ENCODE measurements at places on chromosomes 2 and 18. TPM values are rescaled to one million over a fixed set of nuclear protein-coding genes. Genes with fewer than 3 reads are reported as not detected.

The DCDC2C gene
- not detected for total RNA-seq

- no peak for DNase-seq
Measured at GRCh38 chr2:228848638-228849037, 422.4 kb downstream of the PID1 start.

The C2orf66 gene
- not detected for total RNA-seq

GRCh38 chr18:227902-228301 lies 39.9 kb downstream of the THOC1 start:
- no peak for DNase-seq

The NT5C1B gene
- not detected for total RNA-seq

DNA sequence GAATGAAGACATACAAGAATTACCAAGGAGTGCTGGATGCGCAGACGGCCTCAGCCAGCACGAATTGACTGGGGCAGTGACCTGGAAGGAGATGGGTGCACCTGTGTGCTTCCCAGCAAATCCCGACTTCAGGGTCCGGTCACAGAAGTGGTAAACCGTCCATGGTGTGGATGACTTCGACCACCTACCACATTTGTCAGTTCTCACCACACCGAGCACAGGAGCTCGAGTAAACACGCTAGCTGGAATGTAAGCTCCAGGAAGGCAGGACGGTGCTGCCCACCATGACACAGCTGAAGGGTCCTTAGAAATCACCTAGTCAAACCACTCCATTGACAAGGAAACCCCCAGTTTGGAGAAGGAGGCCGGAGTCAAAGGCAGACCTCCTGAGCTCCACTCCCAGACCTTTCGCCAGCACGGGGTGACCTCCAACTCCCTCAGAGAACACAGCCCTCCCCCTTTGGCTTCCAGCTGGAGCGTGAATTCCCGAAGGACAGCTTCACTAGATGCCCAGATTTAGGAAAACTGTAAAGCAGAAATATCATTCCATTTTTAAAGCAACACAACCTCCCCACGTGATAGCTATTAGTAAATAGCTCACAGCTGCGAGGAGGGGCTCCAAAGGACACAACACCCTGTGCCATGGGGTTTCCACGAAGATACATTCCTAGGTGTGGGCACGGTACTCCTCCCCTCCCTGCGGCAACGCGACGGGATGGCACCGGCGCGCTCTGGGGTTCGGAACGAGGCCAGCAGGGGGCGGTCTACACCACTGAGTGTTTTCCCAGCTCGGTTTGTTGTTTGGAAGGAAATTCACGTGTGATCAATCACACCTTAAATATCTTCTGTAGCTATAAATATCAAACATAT lies 34.1 kb upstream of the GNAL start:
- no peak for DNase-seq

The SP5 gene
- total RNA-seq: 2.2 TPM

DNA sequence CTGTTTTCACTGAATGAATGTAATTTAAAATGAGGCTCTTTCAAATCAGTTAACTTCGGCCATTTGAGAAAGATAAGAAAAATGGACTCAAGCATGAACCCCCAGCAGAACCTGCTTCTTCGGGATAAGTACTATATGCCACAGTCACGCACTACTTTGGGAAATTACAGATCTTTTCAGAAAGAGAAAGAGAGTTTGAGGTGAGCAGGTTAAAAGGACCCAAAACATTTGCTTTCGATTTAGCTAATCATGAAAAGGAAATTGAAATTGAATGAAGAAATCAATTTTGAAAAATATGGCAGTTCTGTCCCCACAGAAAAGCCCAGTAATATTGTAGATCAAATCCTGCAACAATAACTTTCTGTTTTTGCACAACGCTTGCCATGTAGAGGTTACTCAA lies 156.9 kb downstream of the GRB14 start:
- DNase-seq: no peak

The STEAP3 gene
- 3.9 TPM for total RNA-seq

GRCh38 chr2:122748552-122749011 lies 993.1 kb downstream of the TSN start:
- no peak for DNase-seq

GRCh38 chr2:100898035-100898665 lies 78.2 kb downstream of the NPAS2 start:
- no peak for DNase-seq

The SS18 gene
- total RNA-seq: 89.2 TPM
